ENCODE measurements at places on chromosomes 13 and 19.

DNA sequence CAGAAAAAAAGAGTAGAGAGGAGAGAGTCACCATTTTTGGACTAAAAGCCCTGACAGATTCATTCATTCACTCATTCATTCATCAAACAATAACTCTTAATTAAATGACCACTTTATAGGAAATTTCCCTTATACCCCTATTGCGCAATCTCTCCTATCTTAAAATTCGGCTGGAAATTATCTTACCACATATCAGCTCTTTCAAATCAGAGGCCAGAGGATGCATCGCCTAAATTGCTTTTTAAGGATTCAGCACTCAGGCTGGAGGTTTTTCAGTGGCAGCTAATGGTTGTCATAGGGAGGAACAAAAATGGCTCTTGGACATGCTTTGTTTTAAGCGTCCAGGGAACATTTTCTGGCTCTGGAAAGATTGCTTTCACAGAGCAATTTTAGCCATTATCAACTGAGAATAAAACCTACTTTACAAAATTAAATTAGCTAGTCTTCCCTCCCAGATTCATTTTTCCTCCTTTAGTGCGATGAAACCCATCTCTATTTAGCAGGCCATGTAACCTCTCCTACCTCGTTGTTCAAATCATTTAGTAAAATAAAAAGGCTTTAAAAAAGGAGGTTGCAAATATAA is 115.2 kb downstream of the OLFM4 start:
- no peak for DNase-seq

- DNase-seq = no peak
These were observed 4.0 kb upstream of the SIGLEC8 start for GRCh38 chr19:51462276-51462675.

DNA sequence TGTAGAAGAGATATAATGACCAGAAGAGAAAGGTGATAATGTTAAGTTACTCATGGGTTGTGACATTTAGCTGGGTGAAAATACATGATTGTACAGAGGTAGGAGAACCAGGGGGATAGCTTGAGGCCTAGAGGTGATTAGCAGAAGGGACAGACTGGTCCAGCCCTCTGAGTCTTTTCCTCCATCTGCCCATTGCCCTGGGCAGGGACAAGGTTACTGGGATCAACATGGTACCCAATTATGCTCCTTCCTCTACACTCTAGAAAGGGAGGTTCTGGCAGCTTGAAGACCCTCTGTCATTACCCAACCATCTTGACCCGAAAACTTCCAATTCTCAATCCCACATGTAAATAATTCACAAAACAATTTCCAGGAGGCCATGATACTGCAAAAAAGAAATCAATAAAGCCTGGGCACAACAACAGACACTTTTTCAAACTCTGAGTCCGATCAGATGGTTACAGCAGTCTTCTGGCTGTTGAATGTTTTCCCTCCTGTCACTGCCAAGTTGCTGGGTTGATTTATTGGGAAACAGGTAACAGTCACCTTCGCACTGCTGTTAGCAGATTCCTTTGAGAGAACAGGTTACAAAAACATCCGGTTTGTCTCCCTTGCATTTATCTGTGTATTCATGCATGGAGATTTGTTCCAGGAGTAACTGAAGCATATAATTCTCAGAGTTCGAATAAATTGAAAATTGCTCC is 239.1 kb upstream of the HTR2A start:
- no peak for DNase-seq

DNA sequence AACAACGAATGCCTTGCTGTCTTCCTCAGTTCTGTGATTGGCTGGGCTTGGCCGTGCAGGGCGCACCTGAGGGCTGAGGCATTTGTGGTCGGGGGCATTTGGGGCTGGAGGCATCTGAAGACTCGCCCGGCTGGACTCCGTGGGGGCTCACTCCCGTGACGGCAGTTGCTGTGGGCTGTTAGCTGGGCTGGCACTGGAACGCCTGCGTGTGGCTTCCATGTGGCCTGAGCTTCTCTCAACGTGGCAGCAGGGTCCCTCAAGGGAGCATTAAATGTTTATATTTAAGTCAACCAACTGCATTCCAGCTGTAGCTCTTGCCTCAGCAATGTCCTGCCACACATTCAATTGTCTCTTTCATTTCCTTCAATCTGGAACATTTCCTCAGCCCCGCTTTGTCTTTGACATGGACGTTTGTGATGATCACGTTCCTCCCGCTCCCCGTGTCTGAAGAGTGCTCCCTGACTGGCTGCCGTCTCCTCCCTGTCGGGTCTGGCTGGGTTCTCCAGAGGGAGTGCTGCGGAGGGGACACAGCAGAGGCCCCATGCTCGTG is 21.0 kb downstream of the CCDC8 start:
- no peak for DNase-seq

GRCh38 chr19:33286899-33287298 is 15.4 kb downstream of the CEBPA start:
- DNase-seq = no peak

- no peak for DNase-seq
These were observed 16.7 kb downstream of the GATAD2A start for GRCh38 chr19:19422156-19422555.

DNA sequence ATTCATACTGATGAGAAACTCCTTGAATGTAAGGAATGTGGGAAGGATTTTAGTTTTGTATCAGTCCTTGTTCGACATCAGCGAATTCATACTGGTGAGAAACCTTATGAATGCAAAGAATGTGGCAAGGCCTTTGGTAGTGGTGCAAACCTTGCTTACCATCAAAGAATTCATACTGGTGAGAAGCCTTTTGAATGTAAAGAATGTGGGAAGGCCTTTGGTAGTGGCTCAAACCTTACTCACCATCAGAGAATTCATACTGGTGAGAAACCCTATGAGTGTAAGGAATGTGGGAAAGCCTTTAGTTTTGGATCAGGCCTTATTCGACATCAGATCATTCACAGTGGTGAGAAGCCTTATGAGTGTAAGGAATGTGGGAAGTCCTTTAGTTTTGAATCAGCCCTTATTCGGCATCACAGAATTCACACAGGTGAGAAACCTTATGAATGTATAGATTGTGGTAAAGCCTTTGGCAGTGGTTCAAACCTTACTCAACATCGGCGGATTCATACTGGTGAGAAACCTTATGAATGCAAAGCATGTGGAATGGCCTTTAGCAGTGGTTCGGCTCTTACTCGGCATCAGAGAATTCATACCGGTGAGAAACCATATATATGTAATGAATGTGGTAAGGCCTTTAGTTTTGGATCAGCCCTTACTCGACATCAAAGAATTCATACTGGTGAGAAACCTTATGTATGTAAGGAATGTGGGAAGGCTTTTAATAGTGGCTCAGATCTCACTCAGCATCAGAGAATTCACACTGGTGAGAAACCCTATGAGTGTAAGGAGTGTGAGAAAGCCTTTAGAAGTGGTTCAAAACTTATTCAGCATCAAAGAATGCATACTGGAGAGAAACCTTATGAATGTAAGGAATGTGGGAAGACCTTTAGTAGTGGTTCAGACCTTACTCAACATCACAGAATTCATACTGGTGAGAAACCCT is 26.6 kb downstream of the ZNF345 start:
- no peak for DNase-seq

DNA sequence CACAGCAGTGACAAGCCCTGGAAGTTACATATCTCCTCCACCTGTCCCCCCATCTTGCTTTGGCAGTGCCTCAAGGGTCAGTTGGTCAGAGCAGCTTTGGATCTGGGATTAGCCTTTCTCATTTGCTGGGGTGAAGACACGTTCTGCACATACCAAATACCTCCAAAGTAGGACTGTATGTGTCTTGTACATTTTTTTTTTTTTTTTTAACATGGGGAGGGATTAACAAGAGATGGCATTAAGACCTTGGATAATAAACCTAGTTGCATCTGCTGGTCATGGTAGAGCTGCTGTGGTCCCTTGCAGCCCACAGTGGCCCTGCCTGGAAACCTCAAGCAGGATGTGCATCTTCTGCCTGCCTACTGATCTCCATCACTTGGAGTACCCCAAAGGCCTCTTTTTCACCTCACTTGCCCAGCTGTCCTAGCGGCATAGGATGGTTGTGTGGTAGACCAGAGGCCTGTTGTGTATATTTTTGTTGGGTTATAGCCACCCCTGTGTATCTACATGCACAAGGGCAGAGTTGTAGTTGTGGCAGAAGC is 2.5 kb downstream of the RPS19 start:
- no peak for DNase-seq

- no peak for DNase-seq
These were observed 18.3 kb downstream of the ATP4B start for GRCh38 chr13:113639616-113640262.

- DNase-seq = no peak
These were observed 6.6 kb upstream of the WDFY2 start for GRCh38 chr13:51577690-51578089.

DNA sequence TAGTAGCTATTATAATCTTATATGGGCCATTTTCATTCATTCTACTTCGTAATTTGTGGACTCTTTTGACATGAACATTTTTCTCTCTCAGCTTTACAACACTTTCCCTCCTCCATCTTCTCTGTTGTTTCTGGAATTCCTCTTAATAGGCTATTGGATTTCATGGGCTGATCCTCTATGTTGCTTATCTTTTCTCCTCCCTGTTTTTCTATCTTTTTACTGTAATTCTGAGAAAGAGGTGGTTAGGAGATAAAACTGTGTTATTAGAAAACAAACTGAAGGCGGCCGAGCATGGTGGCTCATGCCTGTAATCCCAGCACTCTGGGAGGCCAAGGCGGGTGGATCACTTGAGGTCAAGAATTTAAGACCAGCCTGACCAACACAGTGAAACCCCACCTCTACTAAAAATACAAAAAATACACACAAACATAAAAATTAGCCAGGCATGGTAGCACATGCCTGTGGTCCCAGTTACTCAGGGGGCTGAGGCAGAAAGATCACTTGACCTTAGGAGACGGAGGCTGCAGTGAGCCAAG is 188.1 kb downstream of the UGGT2 start:
- no peak for DNase-seq

DNA sequence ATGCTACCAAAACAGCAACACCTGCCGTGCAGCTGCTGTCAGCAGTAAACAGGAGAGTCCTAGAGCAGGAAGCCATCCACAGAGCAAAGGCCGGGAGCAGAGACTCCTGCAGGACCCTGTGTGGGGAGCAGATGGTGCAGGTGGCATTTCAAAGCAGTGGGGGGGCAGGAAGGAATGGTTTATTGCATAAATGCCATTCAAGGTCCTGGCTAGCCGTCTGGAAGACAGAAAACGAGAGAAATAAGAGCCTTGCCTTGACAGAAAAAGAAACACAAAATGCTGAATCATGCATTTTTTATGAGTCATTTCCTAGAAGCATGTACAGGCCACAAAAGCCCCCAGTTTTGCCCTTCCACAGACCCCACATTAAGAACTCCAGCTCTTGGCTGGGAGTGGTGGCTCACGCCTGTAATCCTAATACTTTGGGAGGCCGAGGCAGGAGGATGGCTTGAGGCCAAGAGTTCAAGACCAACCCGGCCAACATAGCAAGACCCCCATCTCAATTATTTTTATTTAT is 5.4 kb downstream of the RSPH6A start:
- no peak for DNase-seq

GRCh38 chr19:2273356-2274184 is 8.4 kb downstream of the PEAK3 start:
- DNase-seq = peak; percentile 82

DNA sequence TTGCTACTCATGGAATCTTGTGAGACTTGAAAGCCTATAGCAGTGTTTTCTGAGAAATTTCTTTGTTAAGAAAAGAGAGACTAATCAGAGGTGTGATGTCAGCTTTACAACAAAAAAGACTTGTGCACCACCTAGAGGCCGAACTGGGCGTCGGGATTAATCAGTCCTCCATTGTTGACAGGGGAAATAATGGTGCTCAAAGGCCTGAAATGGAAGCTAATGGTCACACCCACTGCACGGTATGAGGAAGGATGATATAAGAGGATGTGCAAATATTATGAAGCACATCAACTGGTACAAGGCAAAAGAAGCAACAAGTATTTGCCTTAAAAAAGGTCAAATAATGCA is 480.2 kb upstream of the MIR17HG start:
- DNase-seq = peak; percentile 18

DNA sequence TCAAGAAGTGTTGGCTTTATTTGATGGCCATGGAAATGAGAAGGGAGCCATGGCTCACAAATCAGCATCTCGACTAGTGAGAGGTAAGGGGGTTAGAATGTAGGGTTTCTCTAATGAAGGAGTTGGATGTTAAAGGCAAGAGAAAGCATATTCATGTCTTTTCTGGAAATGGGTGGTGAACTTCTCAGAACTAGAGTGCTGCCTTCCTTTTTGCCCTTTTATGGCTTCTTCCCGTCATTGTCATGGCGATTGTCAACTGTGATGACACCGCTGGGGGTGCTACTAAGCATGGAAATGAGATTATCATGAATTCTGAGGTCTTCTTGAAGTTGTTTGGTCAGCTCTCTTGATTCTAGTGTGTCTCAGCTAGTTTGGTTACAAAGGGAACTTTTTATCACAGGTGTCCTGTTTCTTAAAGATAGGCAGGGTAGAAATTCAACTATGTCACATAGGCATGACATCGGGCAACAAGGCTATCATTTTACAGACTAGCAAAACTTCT is 180.4 kb downstream of the LIG4 start:
- DNase-seq = no peak

DNA sequence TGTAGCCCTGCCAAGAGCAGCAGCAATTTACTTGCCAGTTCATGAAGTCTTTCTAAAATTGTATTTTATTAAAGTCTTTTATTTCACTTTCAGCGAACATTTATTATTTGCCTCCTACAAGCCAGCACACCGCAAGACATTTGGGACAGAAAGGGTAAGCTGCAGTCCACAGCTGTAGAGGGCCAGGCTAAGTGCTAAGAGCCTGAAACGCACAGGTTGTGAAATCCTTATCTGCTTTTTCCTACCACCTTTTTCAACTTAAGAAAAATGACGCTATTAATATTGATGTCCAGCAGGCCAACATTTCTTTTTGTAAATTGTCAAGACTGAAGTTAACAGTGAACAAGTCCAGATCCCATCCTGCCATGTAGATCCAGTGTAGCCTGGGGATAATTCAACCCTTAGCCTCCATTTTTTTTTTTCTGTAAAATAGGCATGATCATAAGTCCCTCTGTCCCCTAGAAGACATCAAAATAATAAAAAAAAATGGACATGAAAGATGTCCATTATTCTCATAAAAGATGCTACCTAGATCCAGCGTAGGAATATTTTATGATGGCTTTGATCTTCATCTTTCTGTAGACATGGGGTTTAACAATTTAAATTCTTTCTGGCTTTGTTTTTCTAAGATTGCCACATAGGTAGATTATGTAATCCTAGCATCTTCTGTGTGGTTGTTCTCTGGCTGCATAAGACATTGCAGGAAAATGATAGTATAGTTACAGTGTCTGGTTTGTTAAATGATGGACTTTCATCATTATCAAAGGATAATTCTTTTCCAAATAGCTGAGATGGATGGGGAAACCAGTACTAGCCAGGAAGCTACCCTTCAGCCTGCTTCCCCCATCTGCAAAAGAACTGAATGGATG is 128.4 kb downstream of the SHISA2 start:
- no peak for DNase-seq

All from stimulated activated CD4-positive, alpha-beta T cell treated with anti-CD3 and anti-CD28 coated beads, Interleukin-1b, Interleukin-23, amount 100 ng/mL, for 48 hours (primary cell).